ENCODE measurements at places on chromosomes 11 and 22.

DNA sequence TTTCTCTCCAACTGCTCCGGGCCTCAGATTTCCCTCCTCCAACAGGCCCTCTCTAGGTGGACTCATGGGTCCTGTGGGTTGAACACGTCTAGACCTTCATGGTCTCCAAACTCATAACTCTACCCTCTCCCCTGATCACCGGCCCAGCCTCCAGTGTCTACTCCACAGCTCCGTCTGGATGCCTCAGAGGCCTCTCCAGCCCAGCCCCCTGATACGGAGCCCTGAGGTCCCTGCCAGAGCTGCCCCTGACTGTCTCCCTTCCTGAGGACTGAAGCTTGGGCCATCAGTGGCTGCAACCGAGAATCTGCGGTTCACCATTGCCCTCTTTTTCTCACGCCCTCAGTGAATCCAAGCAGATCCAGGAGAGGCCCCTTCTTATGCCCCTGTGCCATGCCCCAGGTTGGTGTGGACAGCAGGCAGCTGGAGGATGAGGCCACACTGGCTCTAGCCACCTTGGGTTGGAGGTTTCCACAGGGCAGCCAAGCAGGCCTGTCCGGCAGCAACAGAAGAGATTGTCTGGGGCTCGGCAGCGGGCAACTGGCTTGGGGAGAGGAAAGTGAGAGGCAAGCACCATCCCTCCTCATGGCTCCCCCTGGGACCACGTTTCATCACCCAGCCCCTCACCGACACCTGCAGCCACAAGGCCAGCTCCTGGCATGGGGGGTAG is 104.6 kb upstream of the FGF3 start:
- DNase-seq: no peak

DNA sequence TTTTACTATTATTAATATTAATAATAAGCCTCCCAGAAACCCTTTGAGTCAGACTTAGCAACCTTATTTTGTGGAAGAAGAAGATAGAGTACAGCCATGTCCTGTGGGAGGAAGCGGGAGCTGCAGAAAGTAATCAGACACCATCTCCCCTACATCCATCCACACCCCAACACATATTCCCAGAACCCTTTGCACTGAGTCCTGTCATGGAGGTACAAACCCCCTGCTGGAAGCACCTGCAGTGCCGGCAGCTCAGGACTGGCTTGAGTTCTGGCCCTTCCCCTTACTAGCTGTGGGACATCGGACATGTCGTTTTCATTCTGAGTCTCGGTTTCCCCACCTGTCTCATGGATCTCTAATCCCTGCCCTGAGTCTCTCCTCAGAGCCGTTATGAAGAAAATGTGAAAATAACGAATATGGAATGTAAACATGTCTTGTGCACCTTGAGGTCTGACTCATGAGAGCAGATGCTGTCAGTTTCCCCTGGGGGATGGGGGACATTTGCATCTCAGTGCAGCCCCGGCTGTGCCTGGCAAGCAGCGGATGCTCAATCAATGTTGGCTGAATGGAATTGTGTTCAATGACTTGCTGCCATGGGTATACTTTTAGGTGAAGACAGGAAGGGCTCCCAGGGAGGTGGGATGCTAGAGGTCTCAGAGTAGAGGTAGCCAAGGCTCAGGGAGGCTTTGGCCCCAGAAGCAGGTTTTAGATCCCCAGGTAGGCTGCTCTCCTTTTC is 45.4 kb downstream of the TP53I11 start:
- DNase-seq: no peak

- no peak for DNase-seq
Measured at GRCh38 chr11:73318501-73319011, 10.5 kb downstream of the ARHGEF17 start.

DNA sequence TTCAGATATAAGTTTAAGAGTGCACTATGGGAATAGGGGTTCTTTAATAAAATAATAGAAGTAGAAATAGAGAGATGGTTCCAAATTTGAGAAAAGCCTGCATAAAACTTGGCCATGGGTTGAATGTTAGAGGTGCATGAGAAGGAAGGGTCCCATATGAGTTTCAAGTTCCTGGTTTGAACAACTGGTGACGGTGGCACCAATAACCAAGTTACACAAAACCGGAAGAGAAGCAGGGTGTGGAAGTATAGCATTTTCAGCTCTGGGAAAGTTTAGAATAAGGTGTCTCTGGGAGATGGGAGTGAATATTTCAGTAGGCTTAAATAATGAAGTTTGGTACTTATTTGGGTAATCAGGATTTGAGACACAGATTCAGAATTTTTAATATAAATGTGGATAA is 2.4 kb downstream of the CASP1 start:
- no peak for DNase-seq

DNA sequence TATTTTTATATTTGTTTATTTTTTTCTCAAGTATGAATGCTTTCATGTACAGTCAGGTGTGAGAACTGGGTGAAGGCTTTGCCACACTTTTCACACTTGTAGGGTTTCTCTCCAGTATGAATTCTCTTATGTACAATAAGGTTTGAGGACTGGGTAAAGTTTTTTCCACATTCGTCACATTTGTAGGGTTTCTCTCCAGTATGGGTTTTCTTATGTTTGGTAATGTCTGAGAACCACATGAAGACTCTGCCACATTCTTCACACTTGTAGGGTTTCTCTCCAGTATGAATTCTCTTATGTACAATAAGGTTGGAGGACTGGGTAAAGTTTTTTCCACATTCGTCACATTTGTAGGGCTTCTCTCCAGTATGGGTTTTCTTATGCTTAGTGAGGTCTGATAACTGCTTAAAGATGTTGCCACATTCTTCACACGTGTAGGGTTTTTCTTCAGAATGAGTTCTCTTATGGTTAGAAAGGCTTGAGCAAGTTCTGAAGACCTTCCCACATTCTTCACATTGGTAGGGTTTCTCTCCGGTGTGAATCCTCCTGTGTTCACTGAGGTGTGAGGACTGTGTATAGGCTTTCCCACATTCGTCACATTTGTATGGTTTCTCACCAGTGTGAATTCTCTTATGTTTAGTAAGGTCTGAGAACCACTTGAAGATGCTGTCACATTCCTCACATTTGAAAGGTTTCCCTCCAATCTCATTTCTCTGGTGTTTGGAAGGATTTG is 19.7 kb downstream of the ZNF195 start:
- no peak for DNase-seq

DNA sequence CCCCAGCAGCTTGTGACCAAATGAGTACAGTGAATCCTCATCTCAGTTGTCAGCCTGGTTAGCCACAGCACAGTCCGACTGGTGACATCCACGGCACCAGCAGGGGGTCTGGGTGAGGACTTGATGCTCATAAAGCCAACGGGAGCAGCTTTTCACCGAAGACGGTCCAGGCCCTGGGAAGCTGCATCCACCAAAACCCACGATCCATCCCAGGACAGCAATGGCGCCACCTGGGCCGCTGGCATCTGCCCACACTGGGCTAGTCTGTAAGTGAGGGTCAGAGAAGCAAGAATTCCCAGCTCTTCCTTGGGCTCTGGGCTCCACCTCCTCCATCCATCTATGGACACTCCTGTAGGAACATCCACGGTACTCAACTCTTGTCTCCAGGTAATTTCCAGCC is 25.1 kb upstream of the FXYD6 start:
- no peak for DNase-seq

GRCh38 chr22:31340360-31340759 is 5.8 kb downstream of the PATZ1 start:
- no peak for DNase-seq

Data from GM13977 (cell line).